ENCODE measurements at places on chromosomes 2 and 18.

DNA sequence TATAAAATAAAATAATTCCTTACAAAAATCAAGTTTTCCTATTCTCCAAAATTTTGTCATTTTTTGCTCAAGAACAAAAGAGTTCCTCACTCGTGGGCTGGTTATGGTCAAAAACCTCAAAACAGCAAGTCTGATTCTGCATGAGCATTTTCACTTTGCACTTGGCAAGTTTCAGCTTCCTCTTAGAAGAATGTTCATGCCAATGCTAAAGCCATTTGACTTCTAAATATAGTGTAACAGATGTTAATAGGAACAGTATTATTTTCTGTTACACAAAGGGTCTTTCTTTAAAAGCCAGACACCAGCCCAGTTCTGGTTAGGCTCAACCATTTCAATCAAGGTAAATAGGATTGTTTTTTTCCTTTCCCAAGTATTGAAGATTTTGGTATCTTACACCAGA, 261.3 kb upstream of the CCDC68 start:
- DNase-seq = no peak

- DNase-seq = no peak
These were observed 645.3 kb downstream of the STK39 start for GRCh38 chr2:167602122-167602521.

DNA sequence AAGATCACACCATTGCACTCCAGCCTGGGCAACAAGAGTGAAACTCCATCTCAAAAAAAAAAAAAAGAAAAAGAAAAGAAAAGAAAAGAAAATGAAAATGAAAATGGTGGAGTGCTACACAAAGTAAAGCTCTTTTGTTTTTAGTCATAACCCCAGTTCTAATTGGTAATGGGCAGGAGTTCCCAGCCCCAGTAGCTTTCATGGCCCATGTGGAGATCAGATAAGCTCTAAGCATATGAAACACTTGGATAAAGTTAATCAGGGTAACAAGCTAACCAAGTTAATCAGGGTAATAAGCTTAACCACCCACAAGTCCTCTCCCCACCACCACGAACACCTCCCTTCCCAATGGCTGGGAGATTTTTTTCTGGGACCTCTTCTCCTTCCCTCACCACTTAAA, 240.8 kb downstream of the BCL11A start:
- DNase-seq = no peak

GRCh38 chr18:69205925-69206324, 194.8 kb upstream of the DOK6 start:
- DNase-seq = no peak

DNA sequence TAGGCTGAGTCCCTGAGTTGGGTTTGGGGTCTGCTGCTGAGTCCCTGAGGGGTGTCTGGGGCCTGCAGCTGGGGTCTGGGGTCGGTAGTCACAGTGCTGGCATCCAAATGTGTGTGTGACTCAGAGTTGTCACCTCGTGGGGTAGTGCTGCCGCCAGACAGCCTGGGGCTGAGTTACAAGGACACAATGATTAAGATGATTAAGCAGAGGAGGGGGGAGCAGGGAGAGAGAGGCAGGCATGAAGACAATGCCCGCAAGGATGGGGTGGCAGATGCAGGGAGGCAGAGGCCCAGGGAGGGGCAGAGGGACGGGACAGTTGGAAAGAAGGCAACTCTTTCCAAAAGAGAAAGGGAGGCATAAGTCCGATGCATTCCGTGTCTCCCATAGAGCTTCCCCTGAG, 120.2 kb downstream of the CELF4 start:
- no peak for DNase-seq

DNA sequence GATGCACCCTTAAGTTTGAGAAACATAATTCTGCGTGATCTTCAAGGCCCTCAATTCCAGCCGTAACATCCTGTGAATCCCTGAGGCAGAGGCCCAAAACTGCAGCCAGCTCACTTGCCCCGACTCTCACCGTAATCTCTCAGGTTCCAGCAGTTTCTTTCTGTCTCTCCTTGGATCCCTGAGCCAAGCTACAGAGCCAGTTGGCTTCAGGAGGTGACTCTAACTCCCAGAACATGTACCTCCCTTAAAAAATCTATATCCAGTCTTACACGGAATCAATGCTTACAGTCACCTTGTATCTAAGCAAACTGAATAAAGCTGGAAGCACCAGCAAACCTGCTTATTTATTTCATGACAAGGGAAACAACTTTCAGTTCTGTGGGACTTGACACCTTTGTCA, 300.4 kb downstream of the SETBP1 start:
- no peak for DNase-seq

- no peak for DNase-seq
These were observed 1043.9 kb downstream of the TMEM182 start for GRCh38 chr2:103805746-103806145.

GRCh38 chr2:42854207-42854818, 61.9 kb upstream of the HAAO start:
- DNase-seq = peak; percentile 80

- DNase-seq = no peak
These were observed 249.3 kb upstream of the GULP1 start for GRCh38 chr2:188042412-188042811.

DNA sequence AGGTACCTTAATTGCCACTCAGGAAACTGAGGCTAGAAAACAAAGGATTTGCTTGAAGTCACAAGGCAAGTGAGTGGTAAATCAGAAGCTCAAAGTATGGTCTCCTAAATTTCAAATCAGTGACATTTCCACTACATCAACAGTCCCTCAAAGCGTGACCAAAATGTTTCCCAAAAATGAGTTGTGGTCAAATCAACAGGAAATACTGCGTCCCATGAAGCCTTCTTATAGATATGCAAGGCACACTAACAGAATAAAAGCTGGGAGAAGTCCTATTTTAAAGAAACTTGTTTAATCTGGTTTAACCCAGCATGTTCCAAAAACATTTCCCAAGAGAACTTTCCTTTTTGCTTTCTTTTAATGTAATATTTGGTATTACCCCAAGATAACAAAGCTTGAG, 249.4 kb downstream of the EXOC6B start:
- DNase-seq = no peak

DNA sequence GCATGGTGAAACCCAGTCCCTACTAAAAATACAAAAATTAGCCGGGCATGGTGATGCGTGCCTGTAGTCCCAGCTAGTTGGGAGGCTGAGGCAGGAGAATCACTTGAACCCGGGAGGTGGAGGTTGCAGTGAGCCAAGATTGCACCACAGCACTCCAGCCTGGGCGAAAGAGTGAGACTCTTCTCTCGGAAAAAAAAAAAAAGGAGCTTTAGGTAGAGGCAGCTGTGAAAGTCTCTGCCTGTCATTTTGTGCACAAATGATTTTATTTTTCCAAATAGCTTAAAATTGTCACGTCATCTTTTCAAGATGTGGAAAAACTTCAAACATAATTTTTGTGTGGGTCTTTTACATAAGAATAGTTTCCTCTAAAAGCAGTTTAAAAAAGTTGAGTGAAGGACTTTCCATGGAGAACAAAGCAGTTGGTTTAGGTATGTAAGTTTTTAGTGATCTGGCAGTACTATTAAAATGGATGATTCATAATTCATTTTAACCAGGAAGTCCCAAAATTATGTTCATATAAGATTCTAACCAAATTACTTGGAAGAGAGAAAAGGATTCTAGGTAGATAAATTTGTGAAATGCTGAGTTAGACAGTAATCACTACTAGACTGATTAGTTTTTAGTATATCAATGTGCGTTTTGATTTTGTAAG, 11.5 kb downstream of the CCNYL1 start:
- no peak for DNase-seq

- DNase-seq = no peak
These were observed 54.7 kb downstream of the TGIF1 start for GRCh38 chr18:3504637-3505036.

- no peak for DNase-seq
These were observed 64.4 kb downstream of the TTC21B start for GRCh38 chr2:165889158-165889557.

- DNase-seq = no peak
These were observed 254.7 kb upstream of the FIGN start for GRCh38 chr2:163990541-163990940.

GRCh38 chr2:200743042-200743676, 68.6 kb upstream of the BZW1 start:
- no peak for DNase-seq

DNA sequence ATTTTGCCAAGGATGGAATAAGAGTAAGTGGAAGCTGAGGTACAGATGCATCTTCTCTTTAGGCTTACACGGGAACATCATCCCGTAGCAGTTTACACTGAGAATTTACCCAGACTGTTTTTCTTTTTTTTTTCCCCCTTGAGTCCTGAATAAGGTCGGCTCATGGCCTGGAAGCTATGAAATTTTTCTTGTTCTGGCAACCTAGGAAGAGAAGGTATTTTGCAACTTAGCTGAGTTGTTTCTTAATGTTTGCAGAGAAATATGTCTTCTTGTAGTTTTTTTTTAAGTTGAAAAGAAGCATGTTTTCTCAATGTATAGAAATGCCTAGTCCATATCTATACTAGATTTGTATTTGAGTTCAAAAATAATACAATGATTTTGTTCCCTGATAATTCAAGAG, 712.5 kb downstream of the TDRD15 start:
- DNase-seq = no peak

GRCh38 chr18:12254820-12255511, 805 bp downstream of the CIDEA start:
- DNase-seq = no peak

DNA sequence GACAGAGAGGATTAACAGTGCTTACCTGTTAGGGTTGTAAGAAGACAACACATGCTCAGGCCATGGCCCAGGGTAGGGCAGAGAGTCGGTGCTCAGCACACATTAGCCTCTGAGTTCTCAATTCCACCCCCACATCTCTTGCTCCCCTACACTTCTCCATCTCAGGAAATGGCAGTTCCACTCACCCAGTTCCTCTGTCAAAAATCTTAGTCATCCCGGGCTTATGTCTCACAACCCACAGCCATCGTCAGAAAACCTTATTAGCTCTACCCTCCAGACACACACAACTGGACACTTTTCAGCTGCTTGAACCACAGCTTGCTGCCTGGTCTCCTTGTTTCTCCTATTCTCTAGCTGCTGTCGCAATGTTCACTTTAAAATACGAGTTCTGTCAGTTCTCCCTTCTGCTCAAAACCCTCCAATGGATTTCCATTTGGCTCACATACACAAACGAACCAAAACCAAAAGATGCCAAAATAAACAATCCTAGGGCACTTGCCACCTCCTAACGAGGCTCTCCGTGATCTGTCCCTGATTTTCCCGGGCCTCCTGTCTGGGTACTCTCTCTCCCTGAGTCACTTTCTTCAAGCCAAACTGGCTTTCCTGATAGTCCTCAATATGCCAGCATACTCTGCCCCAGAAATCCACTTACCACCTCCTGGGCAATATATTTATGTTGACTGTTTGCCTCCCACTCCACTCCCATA, 89.7 kb downstream of the KCTD1 start:
- no peak for DNase-seq

DNA sequence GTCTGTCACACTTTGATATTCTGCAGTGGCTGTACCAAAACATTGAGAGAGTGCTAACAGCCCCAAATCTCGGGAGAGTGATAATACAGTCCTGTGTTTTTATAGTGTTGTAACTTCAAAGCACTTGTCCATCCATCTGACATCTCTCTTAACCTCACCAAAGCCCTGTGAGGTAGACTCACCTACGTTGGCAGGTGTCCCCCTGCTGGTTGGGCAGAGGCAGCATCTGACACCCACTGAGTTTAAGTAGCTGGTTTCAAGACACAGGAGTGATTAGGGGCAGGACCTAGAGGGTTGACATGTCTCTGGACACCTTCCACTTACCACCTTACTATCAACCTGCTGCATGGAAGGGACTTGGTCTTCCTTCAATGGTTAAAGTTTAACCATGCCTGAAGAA, 22.9 kb downstream of the COLEC12 start:
- DNase-seq = no peak

DNA sequence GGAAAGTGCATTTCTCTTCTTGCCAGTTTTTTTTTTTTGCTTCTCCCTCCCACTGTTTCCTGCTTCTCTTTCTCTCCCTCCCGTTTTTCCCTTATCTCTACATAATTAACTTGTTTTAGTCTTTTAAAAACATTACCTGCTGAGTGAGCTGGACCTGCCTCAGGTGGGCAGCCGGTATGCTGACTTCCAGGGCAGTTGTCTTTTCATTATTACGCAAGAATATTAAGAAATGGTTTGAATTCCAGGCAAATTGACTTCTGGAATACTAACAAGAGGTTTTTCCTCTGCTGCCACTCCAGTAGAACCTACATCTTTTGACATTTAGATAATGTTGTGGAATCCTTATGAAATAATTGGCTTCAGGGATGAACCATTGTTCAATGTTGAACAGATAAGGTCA, 161.8 kb downstream of the THSD7B start:
- no peak for DNase-seq

GRCh38 chr2:132009874-132010521, 151.8 kb downstream of the ANKRD30BL start:
- no peak for DNase-seq

DNA sequence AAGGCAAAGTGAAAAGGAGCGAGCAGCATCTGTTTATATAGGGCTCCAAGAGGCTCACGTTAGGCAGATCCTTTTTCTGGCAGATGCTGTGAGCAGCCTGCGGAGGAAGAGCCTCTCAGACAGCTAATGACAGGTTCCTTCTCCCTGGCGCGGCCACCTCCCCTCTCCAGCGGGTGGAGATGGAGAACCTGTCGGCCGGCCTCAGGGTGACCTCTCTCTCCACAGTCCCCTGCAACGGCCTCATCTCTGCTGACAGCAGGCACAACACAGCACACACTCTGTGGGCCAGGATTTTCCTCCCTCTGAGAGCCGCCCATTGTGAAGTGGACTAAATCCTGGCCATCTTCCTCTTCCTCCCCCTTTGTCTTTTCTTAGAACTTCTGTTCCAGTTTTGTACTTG, 119.8 kb downstream of the PRKCE start:
- peak; percentile 81 for DNase-seq

GRCh38 chr2:74503506-74504475, 3.7 kb downstream of the PCGF1 start:
- DNase-seq = peak; percentile 52

DNA sequence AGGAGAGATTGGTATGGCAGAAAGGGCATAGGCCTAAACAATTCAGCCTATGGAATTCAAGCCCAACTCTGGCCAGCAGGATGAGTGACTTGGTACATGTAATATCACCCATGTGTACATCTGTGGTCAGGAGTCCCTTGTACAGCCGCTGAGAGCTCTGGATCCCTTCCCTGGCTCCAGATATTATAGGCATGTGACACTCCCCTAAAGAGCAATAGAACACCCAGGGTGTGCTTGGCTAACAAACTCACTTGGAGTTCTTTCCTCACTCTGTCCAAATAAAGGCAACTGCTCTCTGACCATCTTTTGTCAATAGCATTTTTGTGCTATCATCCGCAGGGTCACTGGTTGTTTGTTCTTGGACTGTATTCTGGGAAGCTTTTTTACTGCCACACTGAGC, 197.4 kb upstream of the NCKAP5 start:
- no peak for DNase-seq

All from Right ventricle myocardium inferior (tissue), 1 donor.